ENCODE measurements at places on chromosomes 3 and 15.

- no peak for DNase-seq
Observed at GRCh38 chr3:38367779-38368178, 21.2 kb downstream of the XYLB start.

GRCh38 chr3:146680617-146681016 is 75.5 kb upstream of the PLSCR5 start:
- no peak for DNase-seq

- DNase-seq, result no peak
Observed at GRCh38 chr15:39719109-39719508, 63.5 kb downstream of the FSIP1 start.

DNA sequence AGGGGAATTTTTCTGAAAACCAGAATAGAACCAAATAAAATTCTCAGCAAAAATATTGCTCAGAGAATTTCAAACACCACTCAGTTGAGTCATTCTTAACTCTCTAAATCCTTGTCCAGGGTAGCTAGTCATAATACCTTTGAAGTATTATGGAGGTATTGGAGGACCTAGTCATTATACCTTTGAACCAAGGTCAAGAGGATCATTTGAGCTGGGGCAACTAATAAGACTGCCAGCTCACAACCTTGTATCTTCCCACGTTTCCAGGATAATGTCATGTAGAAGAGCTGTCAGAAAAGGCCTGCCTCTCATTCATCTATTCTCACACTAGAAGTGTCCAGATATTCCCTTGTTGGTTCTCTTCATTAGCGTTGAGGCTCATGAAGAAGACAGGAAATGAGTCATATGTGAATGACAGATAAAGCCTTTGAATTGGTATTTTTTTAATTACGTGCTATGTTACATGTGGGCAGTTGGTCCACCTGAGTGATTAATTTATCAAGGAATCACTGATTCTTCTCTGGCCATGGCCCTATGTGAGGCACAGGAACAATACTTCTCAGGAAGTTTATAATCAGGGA is 48.3 kb downstream of the TOPAZ1 start:
- no peak for DNase-seq

- peak; percentile 40 for DNase-seq
Observed at GRCh38 chr3:127073941-127074820, 91.3 kb downstream of the PLXNA1 start.

DNA sequence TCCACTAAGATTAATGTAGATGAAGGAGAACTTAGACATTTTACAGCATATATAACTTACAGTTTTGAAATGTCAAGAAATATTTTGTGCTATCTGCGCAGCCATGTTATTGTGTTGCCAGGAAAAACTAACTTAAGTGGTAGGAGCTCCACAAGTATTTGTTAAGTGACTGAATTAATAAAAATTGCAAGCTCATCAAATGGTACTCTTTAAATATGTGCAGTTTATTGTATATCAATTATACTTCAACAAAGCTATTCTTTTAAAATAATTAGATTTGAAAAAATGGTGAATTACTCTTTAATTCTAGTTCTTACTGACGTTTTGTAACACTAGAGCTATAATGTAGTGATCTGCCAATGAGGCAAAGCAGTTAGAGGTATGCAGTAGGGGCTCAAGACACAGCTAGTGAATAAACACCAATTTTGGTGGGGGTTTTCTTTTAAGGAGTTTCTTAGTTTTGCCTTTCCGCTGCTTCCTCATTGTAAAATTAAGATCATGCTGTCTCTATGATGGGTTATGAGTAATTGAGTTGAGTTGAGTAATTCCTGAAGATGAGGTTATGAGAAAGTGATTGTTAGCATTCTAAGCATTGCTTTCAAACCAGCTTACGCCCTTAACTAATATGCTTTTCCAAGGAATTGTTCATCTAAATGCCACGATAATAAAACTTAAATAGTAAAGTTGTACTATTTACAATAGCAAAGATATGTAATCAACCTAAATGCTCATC is 10.9 kb upstream of the LXN start:
- no peak for DNase-seq

DNA sequence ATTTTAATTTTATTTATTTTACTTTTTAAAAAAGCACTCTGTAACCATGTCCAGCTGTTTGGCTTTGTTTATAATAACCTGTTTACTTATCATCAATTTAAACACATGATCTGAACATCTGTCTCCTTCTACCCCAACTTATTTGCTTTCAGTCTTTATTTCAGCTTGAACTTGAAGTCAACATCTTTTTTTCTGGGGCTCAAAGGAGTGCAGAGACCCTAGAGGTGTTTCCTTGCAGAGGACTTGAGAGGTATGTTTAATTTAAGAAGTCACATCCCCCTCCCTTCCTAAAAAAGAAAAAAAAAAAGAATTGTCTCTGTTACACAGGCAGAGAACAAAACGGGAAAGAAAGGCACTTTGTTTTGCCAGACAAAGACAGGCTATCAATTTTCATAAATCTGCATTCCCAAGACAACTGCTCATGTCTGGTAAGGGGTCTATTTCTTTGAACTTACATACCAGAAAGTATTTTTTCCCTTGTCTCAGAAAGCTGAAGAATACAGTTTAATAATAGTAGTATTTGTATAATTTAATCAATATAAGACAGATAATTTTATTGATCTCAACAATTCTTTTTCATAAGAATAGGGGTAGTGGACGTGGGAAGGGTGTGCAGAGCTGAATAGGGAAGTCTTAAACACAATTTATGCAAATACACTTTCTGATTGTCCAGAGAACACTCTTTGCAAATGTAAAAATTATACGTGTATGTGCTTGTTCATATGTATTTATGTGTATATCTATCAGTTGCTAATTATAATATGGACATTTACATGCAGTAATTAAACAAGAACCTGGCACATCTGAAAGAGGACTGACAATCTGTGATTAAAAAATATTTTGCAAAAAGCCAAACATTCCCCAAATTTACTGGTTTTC is 109.7 kb upstream of the PDZRN3 start:
- DNase-seq, result no peak

GRCh38 chr3:69536306-69537020 is 150.6 kb upstream of the FRMD4B start:
- DNase-seq, result no peak

DNA sequence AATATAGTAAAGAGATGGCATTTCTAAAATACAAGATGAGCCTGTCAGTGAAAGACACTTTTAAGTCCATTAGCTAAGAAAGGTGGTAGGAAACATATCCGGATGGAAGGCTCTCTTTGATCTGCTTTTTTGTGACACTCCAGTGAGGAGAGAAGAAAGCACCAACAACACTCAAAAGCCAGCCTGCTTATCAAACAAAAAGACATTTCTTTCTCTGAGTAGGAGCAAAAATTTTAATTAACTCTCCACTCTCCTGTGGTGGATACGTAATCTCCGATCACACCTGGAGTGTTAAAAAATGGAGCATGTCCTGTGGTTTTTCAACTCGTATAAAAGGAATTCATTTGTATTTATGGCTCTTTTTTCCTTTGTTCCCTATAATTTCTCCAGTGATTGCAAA is 65.3 kb downstream of the OXNAD1 start:
- DNase-seq, result no peak

DNA sequence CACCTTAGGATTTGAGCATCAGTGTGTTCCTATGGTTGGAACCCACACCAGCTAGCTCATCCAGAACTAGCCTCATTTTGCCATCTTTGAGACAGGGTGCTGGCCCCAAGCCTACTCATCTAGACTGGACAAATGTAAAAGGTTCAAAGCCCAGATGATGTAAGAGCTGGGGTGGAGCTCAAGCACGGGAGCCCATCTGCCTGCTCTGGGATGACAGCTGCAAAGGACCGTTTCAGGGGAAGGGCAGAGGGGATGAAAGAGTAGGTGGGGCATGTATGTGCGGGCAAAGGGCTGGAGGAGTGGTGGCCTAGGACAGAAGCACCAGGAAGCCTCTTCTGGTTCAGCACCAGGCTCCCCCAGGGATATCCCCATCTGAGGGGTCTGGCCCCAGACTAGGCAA is 15.8 kb downstream of the CLK3 start:
- DNase-seq, result no peak

- no peak for DNase-seq
Observed at GRCh38 chr15:39239562-39239961, 341.3 kb upstream of the THBS1 start.

DNA sequence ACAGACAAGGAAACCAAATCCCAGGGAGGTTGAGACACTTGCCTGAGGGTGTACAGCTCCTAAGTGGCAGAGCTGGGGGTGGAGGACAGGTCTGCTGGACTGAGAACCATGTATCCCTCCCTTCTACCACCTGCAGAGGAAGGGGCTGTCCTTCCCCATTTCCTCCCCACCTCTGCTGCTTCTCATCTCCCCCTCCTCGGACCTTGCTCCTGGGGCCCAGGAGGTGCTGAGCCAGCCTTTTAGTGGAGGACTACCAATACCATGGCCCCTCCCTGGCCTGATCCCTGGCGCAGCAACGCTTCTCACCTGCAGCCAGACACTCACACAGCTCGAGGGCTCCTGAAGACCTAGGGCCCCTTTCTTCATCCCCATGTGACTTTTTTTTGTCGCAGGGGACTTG is 50.4 kb downstream of the IDH2 start:
- no peak for DNase-seq

DNA sequence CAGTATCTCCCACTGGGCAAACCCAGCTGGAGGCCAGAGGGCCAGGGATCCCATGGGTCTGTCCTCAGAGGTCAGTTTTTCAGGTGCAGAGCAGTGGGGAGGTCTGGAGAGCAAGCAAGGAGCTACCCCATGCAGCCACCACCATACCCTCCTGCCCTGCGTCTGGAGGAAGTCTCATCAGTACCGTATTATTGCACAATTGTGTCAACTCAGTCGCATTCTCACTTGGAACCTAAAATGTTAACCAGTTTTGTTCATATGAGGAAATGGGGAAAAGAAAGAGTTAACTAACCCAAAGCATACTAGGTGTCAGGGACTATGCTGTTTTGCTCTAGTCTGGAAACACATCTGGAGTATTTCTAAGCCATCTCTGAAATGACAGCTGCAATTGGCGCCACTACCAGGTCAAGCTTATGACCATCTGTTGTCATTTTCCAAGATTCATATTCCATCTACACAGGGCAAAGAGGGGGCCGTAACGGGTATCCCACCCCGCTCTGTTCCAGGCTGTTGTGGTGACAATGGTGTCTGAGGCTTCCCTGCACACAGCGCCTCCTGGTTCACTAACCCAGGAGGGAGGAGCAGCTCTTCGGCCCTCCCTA is 16.9 kb upstream of the APBA2 start:
- DNase-seq, result no peak

DNA sequence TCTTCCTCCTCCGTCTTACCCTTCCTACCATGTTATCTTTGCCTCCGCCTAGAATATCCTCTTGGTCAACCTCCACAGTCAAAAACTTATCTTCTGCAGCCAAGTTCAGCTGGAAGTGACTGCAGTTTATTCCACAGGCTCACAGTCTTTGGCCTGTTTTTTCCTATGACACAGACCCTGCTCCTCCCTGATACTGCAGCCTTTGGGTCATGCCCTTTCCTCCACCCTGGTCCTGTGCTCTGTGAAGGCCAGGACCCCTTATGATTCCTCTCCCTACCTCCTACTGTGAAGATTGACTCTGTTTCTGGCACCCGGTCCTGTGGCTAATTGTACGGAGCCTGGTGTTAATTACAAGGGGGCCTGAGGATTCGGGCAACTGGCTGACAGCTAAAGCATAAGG is 49.3 kb upstream of the SCN5A start:
- no peak for DNase-seq

GRCh38 chr15:74157868-74158827 is 15.4 kb upstream of the ISLR start:
- DNase-seq, result no peak

GRCh38 chr15:30940359-30940758 is 36.6 kb downstream of the FAN1 start:
- DNase-seq, result no peak

DNA sequence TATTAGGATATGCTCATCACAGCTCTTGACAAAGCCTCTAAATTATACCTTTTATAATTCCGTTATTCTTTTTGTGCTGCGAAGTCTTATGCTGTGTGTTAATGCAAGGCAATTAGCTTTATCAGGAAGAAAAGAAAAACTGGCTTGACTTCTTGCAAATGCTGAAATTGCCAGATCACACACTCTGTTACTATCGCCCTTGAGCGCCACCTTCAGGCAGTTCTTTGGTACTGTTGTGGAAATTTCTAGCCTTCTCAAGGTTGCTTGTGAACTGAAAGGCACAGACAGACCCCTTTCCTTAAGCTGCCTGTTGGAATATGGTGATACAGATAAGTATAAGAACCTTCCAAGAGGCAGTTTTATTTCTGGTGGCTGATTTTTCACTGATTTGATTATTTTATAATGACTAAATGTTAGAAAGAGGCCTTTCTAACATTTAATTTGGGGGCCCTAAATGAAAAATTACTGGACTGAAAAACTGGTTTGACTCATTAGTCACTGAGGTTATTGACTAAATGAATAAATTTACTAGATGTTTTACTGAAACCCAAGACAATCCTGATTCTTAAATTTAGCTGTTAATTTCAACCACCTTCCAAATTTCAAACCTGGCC is 126.2 kb upstream of the RASGRP1 start:
- no peak for DNase-seq

DNA sequence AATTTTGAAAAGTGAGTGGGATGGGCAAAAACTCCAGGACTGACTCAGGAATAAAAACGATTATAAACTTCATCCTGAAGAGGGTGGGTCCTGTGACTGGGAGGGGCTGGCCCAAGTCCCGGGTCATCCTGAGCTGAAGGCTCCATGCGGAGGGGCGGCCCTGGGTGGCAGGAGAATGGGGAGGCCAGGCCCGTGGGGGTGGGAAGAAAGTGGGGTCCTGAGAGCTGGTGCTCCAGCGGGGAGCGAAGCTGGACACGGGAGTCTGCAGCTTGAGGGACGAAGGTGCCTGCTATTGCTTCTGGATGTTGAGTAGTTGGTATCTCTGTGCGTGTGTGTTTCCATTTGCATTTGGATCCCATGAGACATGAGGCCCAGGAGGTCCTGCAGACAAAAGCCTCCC is 4.7 kb upstream of the OCA2 start:
- no peak for DNase-seq

GRCh38 chr3:169116056-169116693 is 547.3 kb downstream of the MECOM start:
- DNase-seq, result no peak

- no peak for DNase-seq
Observed at GRCh38 chr15:68312701-68313204, 35.2 kb downstream of the FEM1B start.

GRCh38 chr15:73684581-73685455 is 635 bp downstream of the CD276 start:
- DNase-seq, result peak; percentile 93

DNA sequence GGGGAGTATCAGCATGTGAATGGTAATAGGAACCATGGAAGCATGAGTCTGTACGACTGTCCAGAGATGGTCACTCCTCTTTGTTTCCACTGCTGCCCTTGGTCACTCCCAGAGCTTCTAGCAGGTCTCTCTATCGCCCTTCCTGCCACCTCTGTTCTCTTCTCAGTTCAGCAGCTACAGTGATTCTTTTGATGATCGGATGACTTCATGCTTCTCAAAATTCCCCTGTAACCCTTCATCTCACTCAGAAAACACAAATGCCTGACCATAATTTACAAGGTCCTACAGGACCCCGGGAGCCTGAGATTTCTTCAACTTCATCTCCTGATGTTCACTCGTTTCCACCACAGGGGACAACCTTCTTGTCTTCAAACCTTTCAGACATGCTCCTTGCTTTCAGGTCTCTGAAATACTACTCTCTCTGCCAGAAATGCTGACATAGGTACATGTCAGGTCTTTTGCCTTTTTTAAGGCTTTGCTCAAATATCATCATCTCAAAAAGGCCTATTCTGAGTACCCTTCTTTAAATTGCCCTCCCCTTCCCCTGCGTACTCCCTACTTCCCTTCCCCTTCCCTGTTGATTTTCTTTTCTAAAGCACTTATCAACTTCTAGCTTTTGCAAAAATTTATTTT is 42.1 kb upstream of the BHLHE40 start:
- no peak for DNase-seq

GRCh38 chr3:72161881-72162595 is 377.1 kb upstream of the PROK2 start:
- no peak for DNase-seq

Measured in retinal pigment epithelial cell (primary cell).